ENCODE measurements at places on chromosomes 7 and 10. TPM values are rescaled to one million over a fixed set of nuclear protein-coding genes. Genes with fewer than 3 reads are reported as not detected.
A peak's percentile ranks its signal among the peaks of the same experiment; 100 is the strongest.

Gene GPC2
- 14.0 TPM for polyA plus RNA-seq

Gene PTER
- 20.9 TPM for polyA plus RNA-seq

Gene EGFR
- polyA plus RNA-seq, result 32.0 TPM

Gene WNT8B
- polyA plus RNA-seq, result 0.69 TPM

Gene SFRP4
- 2.3 TPM for polyA plus RNA-seq

Gene OPN1SW
- polyA plus RNA-seq, result 1.9 TPM

Gene PTPRN2
- polyA plus RNA-seq, result 6.6 TPM

Gene ADK
- polyA plus RNA-seq, result 27.4 TPM

Gene PALD1
- 12.7 TPM for polyA plus RNA-seq

Gene FOXI2
- polyA plus RNA-seq, result 1.4 TPM

Gene INMT
- 1.1 TPM for polyA plus RNA-seq

Gene RTKN2
- 12.3 TPM for polyA plus RNA-seq

Gene NKX6-2
- 9.0 TPM for polyA plus RNA-seq

Gene SPDYE2
- polyA plus RNA-seq, result 16.6 TPM

Gene CBLL1
- polyA plus RNA-seq, result 32.0 TPM

GRCh38 chr7:147519062-147519461 lies 1071.5 kb upstream of the C7orf33 start:
- no peak for DNase-seq

DNA sequence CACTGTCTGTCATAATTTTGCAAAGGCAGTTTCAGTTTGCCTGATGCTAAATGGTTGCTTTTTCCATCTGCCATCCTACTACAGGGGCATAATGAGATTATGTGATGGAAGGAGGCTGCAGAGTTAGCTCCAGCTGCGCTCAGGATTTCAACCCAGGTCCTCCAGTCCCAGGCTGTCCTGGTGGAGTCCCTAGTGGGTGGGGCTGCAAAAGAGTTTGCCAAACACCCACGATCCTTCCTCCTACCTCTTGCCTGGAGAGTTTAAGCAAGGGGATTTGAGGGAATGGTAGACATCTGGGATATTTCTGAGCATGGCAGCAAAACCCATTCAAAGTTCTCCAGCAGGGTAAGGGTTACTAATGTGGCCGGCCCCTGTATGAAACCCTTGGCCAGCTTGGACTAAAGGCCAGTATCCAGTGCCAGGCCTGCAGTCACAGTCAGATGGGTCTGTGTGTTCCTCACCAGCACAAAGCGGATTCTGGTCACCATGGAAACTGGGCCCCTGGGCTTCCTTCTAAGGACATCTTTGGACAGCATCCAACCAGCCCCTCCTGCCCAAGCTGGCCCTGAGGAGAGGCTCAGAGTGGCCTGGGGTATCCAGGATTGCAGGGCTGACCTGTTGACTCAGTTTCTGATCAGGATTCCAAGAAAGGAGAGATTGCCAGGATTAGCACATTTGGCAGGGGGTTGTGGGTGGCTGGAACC lies 42.7 kb upstream of the CHST3 start:
- peak; percentile 60 for DNase-seq

- DNase-seq, result no peak
Measured at GRCh38 chr7:94228223-94228622, 166.5 kb upstream of the COL1A2 start.

- DNase-seq, result no peak
Measured at GRCh38 chr10:123687758-123688157, 21.6 kb downstream of the GPR26 start.

DNA sequence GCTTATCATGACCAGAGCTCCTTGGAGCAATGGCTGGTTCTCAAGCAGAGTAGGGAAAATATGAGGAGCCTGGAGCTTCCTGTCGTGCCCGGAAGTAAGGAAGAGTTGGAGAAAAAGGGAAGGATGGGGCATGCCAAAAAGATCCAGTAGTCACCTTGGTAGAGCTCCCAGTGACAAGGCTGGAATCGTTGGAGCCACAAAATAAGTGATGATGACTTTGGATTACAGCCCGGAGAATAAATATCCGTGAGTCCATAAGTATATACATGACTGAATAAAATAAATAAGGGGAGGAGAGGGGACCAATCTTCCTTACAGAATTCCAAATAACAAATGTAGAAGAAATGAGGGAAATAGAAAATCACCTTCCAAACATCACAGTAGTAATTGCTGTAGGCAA lies 29.3 kb downstream of the LMTK2 start:
- DNase-seq, result no peak

DNA sequence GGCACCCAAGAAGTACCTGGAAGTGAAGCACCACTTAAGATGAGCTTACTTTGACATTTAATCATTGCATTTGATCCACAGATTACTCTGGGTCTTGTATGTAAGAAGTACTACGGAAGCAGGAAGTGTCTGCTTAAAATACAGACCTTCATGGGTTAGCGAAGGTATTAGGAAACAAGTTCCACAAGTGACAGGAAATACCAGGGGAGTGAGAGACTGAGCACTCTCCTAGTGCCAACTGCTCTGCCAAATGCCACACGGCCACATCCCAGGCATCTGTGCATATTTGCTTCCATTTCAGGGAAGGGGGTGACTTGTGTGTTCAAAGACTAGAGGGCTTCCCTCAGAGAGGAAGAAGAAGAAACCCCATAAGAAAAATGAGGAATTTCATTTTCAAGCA lies 57.2 kb upstream of the ANK3 start:
- DNase-seq, result no peak

GRCh38 chr7:17523813-17524739 lies 225.6 kb downstream of the AHR start:
- no peak for DNase-seq

GRCh38 chr7:135169964-135170273 lies 588 bp downstream of the CYREN start:
- DNase-seq, result no peak

DNA sequence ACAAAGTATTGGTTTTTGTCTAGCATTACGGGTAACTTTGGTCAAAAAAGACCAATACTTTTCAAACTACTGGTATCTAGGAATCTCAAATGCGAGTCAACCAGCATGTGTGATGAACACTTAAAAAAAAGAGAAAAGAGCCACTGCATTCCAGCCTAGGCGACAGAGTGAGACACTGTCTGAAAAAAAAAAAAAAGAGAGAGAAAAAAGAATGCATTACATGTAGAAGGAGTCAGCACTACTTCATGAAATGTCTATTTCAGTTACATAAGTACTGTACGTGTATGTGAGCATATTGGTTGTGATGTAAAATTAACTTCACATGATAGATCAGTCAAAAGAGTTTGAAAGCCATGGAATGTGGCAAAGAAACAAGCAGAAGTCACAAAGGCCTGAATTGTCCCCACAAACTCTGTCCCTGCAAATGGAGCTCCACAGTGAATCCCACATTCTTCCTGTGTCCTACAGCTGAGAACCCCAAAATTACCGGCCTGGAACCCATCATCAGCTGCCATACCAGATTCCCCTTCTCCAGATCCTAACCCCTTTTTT lies 1.6 kb downstream of the DENND11 start:
- DNase-seq, result no peak

DNA sequence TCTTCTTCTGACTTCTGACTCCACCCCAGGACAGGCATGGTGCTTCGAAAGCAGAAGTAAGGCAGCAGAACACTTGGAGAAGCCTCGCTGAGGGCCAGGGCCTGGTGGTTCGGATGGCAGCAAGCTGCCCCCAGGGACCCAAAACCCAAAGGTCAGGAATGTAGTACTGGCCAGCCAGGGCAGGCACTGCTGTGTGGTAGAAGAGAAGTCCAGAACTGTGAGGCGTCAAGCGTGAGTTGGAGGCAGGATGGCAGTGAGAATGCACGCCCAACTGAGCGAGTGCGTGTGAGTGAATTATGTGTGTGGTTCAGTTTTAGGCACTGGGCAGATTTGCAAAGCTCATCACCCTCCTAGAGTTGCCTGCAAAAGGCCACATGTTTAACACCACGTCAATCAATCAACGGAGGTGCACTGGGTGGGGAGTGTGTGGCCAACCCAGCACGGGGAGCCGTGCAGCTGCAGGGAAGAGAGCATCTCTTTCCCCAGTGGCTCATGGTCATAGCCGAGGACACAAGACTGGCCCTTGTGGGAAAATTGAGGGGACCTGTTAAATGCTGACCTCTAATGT lies 144.3 kb downstream of the KCNMA1 start:
- no peak for DNase-seq

DNA sequence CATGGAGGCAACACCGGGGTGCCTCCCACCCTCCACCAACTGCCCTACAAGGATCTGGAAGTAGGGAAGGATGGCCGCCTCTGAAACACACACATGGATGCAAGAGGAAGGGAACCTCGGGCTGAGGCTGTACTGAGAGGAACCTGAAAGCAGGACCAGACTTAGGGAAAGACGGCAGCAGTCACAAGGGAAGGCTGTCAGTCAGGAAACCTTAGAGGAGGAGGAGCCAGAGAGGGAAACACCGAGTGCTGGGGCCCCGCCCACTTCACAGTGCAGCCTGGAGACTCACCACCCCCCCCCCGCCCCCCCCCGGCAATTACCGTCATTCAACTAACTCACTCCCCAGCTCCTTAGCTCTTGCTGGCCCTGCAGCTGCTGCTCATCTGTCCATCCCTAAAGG lies 2.5 kb downstream of the CYREN start:
- no peak for DNase-seq

DNA sequence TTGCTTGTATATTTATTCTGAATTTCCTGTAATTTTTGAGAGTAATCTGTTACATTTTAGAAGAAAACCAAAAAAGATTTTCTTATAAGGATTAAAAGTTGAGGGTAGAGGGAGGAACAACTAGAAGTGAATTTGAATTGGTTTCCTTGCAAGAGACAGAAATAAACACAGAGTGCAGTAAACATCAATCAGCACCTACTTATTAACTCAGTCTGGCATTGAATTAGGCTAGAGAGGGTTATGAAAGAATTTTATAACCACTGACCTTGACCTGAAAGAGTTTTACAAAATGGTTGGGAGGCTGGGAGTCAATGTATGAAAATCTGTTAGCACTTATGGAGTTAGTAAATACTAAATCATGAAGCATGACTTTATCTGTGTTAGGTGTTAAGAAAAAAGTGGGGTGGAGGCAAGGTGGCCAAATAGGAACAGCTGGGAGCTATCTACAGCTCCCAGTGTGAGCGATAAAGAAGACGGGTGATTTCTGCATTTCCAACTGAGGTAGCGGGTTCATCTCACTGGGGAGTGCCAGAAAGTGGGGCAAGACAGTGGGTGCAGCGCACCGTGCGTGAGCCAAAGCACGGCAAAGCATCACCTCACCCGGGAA lies 106.5 kb downstream of the PDE1C start:
- DNase-seq, result no peak

DNA sequence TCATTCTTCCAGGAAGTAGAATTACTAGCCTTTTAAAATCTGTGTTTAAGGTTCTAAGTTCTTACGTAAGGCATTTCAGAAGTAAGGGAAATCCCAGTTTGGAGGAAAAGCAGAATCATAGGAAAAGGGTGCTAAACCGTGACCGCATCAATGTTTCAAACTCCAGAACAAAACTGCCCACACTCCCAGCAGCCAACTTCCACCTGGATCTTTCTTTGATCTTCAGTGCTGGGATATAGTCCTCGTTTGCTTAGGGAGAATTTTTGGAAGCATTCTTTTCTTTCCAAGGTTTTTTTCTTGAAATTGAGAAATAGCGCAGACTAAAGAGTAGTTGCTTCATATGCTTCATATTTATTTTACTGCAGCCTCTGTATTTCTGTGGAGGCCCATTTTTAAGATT lies 8.9 kb downstream of the PROSER2 start:
- DNase-seq, result no peak

DNA sequence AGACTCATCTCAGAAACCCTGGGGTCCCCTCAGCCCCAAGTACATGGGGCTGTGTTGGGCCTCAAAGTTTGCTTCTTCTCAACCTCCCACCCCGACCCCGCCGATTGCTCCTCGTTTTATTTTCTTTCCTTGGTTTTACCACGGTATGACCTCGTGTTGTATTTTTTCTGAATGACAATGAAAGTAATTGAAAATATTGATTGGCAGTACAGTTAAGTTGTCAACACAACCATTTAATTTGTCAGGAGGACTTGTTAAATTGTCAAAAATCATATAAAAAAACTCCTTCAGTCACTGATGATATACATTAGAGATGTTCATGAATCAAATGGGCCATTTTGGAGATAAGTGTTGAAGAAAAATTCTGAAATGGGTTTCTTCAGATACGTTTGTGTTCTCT lies 520.7 kb downstream of the LRMDA start:
- DNase-seq, result no peak

GRCh38 chr7:20959281-20959680 lies 172.6 kb upstream of the SP8 start:
- no peak for DNase-seq

GRCh38 chr7:128830231-128831177 lies at the start of gene FLNC:
Gene FLNC, plus strand, starts transcription at chr7:128830406. Its CDS starts 232 bp downstream, at chr7:128830638.
- peak; percentile 64 for DNase-seq

- no peak for DNase-seq
Measured at GRCh38 chr7:36657036-36657660, 67.1 kb downstream of the AOAH start.

DNA sequence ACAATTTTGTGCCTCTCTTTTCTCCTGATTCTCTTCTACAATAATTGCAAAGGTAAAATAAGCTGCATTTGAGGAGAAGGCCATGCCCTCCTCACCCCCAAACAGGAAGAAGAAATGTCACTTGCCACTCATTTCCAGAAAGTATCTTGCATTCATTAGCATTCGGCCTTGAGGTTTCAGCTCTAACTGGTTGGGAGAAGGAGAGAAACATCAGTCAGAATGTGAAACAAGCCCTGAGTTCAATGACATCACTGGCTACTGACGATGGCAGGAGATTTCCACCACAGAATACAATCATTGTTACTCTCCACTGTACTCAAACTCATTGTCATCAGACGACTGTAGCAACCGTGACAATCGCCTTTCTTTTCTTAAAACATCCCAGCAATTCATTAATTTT lies 72.8 kb downstream of the PRKCQ start:
- DNase-seq, result no peak

- no peak for DNase-seq
Measured at GRCh38 chr7:685540-685939, 41.0 kb upstream of the DNAAF5 start.

DNA sequence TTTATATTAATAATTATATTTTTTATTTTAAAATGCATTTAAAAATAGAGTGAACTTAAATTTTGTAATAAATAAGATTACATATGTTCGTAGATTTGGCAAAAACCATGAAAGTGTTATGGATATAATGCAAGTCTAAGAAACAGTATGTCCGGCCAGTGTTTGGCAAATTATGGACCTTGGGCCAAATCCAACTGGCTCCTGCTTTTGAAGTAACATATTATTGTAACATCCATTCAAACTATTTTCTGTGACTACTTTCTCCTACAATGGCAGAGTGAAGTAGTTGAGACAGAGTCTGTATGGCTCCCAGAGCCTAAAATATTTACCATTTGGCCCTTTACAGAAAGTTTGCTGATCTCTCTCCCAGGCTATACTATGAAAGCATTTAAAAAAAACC lies 38.9 kb downstream of the TMEM229A start:
- DNase-seq, result no peak

DNA sequence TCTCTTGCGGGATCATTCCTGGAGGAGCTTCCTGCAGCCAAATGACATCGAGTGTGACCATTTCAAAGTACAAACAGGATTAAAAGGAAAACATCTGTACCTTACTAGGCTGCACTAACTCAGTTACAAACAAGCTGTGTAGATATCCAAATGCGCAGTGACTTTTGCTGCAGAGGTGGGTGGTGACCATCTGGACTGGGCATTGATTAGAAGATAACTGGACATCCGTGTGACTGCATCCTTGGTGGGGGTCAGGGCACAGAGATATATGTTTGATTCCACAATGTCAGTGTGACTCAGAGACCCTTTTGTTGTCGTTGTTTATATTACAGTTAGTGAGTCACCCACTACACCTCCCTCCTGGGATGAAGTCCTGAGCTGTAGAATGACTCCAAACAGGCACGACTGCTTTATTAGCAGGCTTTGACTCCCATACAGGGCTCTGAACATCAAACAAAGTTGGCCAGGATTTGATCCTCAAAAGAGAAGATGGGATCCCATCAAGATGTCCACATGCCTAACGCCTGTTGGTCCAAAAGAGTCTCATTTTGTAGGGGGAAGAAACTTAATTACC lies 56.7 kb upstream of the SDK1 start:
- DNase-seq, result no peak
